ENCODE measurements at places on chromosomes 5 and 9. TPM values are rescaled to one million over a fixed set of nuclear protein-coding genes. Genes with fewer than 3 reads are reported as not detected.

- peaks cover 94% of the 10 kb centered on the region for H3K27me3 ChIP-seq
- no peak overlapping the region for H3K27ac ChIP-seq
- peaks cover 19% of the 10 kb centered on the region for H3K4me1 ChIP-seq
- H3K36me3 ChIP-seq, result no peaks in the 10 kb centered on the region
- no peak for DNase-seq
Measured at GRCh38 chr9:37031902-37032301, 2.2 kb downstream of the PAX5 start.

GRCh38 chr9:87557996-87558395 lies 60.3 kb downstream of the DAPK1 start:
- no peaks in the 10 kb centered on the region for H3K36me3 ChIP-seq
- no peaks in the 10 kb centered on the region for H3K27me3 ChIP-seq
- H3K4me1 ChIP-seq, result no peaks in the 10 kb centered on the region
- no peak for DNase-seq

- no peaks in the 10 kb centered on the region for H3K27me3 ChIP-seq
- no peak overlapping the region for H3K4me3 ChIP-seq
- H3K36me3 ChIP-seq, result no peaks in the 10 kb centered on the region
- no peak overlapping the region for H3K27ac ChIP-seq
Measured at GRCh38 chr5:32543291-32543690, 42.1 kb upstream of the SUB1 start.

- H3K4me3 ChIP-seq, result no peak overlapping the region
- no peaks in the 10 kb centered on the region for H3K36me3 ChIP-seq
- DNase-seq, result no peak
- H3K27ac ChIP-seq, result no peak overlapping the region
- no peaks in the 10 kb centered on the region for H3K27me3 ChIP-seq
Measured at GRCh38 chr5:115873392-115873791, 31.7 kb downstream of the AP3S1 start.

DNA sequence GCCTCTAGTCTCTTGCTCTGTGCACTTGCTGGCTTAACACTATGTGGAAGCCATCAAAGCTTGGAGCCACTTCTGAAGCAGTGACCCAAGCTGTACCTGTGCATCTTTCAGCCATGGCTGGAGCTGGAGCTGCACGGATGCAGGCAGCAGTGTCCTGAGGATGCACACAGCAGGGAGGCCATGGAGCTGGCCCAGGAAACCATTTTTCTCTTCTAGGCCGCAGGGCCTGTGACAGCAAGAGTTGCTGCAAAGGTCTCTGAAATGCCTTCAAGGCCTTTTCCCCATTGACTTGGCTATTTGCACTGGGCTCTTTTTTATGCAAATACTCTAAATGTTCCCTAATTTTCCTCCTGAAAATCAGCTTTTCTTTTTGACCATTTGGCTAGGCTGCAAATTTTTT lies 12.9 kb upstream of the ZNF484 start:
- H3K27ac ChIP-seq, result no peak overlapping the region
- H3K27me3 ChIP-seq, result no peaks in the 10 kb centered on the region
- no peak overlapping the region for H3K4me3 ChIP-seq
- DNase-seq, result no peak
- H3K4me1 ChIP-seq, result no peaks in the 10 kb centered on the region
- no peaks in the 10 kb centered on the region for H3K36me3 ChIP-seq

DNA sequence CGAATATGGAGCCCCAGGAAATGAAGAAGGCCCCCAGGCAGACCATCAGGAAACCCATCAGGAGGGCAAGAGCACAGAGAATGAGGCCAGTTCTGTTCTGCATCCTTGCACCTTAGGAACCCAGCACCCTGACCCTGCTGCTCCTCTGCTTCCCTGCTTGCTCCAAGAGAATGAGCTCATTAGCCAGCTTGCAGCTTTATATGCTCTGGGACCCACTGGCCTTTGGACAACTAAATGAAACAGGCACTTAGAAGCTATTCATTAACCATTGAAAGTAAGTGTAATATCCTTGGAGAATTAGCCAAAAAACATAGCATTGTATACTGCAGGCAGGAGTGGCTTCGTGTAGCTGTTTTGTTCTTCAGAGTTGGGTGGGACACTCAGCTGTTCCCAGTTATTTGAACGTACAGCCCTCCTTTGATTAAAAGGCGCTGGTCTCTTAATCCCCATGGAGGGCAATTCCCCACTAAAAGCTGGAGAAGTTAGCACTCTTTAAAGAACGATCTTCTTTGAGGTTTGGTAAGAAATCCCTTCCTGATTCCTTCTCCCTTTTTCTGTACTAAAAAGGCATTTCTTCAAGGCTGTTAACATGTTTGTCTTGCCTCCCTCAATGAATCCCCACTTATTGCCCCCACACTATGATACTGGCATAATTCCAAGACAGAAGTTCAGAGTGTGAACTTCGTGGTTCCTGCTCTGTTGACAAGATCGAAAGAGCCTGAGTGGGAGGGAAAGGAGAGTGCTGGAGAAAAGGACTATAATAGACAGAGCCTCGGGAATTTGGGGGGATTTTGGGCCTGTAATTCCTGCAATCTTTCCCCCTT lies at the start of gene TMEM252:
TMEM252 (minus strand) TSS at position 172 of the 824 bp plus-strand sequence; CDS start at position 103, 69 bp downstream.
- no peaks in the 10 kb centered on the region for H3K36me3 ChIP-seq
- H3K27me3 ChIP-seq, result no peaks in the 10 kb centered on the region
- H3K4me1 ChIP-seq, result peaks cover 6% of the 10 kb centered on the region

GRCh38 chr5:86613455-86613854 lies 4.3 kb upstream of the COX7C start:
- H3K4me3 ChIP-seq, result no peak overlapping the region
- no peak overlapping the region for H3K27ac ChIP-seq
- H3K36me3 ChIP-seq, result no peaks in the 10 kb centered on the region
- H3K4me1 ChIP-seq, result no peaks in the 10 kb centered on the region
- no peak for DNase-seq
- no peaks in the 10 kb centered on the region for H3K27me3 ChIP-seq

The TCF7 gene
- total RNA-seq, result 2.4 TPM

The CDH9 gene
- total RNA-seq, result 0.35 TPM

Data from uterus (tissue), 4 donors.